Urinary bladder (tissue), 4 donors: ENCODE measurements at places on chromosomes 12 and 14. TPM values are rescaled to one million over a fixed set of nuclear protein-coding genes. Genes with fewer than 3 reads are reported as not detected.

APOF gene
- not detected for total RNA-seq

C12orf50 gene
- 0.26 TPM for total RNA-seq

TPH2 gene
- not detected for total RNA-seq

GYS2 gene
- not detected for total RNA-seq

SERPINA12 gene
- total RNA-seq: not detected

FAM186B gene
- total RNA-seq: 0.16 TPM

- no peak for DNase-seq
Measured at GRCh38 chr12:3791256-3791874, 38.5 kb upstream of the CRACR2A start.

- no peak for DNase-seq
Measured at GRCh38 chr14:23066368-23066767, 9.0 kb upstream of the CDH24 start.

- DNase-seq: no peak
Measured at GRCh38 chr14:23877111-23877510, 76.5 kb upstream of the DHRS4 start.

DNA sequence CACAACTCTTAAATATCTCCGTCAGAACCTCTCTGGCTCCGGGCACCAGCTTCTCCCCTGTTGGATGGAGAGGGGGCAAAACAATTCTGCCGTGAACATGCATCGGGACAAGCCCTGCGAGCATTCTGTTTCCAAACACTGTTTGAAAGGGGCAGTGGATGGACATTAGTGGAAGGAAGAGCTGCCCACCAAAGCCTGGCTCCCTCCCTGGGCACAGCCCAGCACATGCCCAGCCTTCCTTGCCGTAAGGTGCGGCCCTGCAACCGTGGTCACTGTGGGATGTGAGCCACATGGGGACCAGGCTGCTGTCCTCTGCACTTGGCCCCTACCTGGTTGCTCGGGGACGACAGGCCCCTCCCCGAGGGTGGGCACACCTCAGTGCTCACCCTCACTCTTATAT is 54.0 kb downstream of the TRAFD1 start:
- DNase-seq: no peak

GRCh38 chr14:80587096-80587724 is 354.3 kb downstream of the CEP128 start:
- DNase-seq: no peak

GRCh38 chr12:62272936-62273552 is 12.8 kb downstream of the USP15 start:
- no peak for DNase-seq

DNA sequence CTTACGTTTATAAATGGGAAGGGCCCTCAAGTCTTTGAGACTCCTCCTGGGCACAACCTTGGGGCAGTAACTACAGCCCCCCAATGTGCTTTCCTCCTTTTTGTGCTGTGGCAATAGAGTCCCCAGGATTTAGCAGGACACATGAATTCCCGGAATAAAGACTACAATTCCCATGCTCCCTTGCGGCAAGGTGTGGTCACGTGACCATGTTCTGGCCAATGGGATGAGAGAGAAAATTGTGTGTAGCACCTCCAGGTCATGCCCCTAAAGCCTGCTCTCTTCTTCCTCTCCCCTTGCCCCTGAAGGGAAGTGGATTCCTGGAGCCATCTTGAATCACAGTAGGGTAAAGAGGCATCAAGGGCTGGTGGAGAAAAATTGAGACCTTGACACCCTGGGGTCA is 295.1 kb upstream of the SFSWAP start:
- DNase-seq: no peak

GRCh38 chr12:122403831-122404230 is 18.6 kb downstream of the CLIP1 start:
- DNase-seq: no peak

GRCh38 chr14:99030454-99030853 is 241.5 kb downstream of the BCL11B start:
- DNase-seq: no peak

DNA sequence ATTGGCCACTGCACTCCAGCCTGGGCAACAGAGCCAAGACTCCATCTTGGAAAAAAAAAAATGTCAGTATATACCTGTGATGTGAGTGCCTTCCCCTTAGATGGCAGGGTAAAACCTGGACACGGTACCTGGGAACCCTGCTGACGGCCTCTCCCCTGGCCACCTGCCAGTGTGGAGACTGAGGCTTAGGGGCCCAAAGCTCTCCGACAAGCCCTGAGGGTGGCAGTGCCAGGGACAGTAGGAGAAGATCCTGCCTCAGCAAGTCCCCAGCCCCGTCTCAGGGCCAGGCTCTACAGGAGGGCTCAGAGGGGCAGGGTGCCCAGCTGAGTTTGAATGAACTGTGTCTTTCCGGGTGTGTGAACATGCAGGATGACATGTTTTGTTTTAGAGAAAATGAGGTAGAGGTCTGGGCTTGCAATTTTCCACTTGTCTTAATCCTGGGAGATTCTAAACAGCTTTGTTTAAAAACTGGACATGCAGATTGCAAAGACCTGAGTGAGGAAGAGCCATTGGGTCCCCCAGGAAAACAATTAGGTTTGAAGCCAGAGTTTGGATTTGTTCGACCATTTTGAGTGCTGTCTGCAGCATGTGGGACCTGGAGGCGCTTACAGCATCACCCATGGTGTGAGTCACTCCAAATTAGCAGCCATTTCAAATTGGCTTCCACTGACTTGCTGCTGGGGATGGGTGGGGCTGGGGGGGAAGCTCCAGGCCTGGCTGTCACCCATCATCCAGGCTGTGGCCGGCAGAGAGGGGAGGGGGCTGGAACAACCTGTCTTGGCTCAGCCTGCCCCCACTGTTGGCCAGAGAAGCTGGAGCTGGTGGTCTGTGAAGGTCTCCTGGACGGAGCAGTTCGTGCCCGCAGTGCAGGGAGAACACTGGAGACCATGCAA is 10.8 kb downstream of the TSPAN9 start:
- no peak for DNase-seq

GRCh38 chr14:28901631-28902030 is 135.0 kb downstream of the FOXG1 start:
- DNase-seq: no peak

DNA sequence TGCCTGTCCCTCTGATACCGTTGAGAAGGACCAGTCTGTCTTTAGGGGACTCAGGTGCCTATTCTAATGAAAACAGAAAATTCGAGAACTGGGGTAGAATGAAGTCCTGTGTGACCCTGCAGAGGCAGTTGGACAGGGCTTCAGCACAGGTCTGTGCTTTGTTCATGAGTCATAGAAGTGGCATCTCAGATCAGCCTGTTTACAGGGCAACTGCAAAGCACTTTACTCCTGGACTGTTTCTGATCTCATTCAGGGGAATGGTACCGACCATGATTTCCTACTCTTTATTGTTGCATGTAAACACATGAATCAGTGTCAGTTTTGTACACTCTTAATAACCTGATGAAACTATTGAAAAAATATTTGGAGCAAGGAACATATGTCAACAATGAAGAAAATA is 1517.0 kb downstream of the AACS start:
- no peak for DNase-seq

DNA sequence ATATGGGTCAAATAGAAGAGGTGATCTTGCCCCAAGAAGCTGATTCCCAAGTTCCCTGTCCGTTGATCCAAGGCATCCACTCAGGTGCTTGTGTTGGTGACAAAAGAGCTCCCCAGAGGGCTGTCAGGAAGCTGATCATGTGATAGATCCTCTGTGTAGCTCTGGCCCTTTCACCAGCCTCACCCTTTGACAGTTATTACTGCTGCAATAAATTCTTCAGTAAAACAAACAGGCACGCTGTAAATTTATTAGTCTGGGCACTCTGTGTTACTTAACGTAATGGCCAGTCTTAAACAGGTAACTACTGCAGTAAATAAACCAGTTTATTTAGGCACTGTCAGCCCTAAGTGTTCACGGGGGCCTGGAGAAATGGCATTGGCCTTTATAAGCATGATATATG is 473.9 kb downstream of the BCL11B start:
- DNase-seq: no peak

GRCh38 chr12:117444781-117445180 is 83.4 kb upstream of the NOS1 start:
- DNase-seq: no peak

DNA sequence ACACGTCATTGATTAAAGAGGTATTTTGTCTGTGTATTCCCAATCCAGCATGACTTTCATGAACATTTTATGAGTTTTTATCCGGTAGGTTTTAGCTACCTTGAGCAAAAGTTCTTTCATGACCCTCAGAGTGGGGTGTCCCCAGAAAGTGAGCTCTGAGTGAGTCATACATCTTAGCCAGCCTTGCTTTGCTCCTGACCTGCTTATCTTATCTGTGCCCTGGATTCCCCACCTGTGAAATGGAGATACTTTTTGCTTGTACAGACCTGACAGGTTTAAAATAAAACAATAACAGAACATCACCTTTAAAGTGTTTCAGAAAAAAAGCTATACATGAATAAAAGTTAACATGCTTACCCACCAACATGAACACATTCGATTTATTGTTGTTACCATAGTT is 202.8 kb upstream of the SOX5 start:
- no peak for DNase-seq

DNA sequence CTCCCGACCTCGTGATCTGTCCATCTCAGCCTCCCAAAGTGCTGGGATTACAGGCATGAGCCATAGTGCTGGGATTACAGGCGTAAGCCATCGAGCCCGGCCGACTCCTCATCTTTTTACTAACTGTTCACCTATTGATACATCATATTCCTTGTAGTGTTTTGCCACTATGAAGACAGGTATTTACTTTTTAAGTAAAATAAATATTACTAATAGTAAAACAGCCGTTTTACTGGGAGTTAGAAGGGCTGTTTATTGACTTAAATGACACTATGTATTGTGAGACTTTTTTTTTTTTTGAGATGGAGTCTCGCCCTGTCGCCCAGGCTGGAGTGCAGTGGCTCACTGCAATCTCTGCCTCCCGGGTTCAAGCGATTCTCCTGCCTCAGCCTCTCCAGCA is 51.5 kb downstream of the DIP2B start:
- no peak for DNase-seq

DNA sequence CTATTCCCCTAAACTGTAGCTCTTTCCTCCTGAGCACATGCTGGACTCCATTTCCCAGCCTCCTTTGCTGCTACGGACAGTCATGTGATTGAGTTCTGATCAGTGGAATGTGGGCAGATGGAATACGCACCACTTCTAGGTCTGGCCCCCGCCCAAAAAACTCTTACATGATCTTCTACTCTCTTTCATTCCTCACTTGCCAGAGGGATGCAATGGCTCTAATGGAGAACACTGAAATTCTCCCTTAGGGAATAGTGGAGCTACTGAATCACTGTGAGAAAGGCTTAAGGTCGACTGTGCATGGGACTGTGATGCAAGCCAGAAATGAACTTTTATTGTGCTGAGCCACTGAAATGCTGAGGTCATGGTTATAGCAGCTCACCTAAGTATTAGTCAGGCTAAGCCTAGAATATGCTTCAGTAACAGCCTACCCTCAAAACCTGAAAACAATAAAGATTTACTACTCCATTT is 13.0 kb upstream of the TMED2 start:
- DNase-seq: no peak

DNA sequence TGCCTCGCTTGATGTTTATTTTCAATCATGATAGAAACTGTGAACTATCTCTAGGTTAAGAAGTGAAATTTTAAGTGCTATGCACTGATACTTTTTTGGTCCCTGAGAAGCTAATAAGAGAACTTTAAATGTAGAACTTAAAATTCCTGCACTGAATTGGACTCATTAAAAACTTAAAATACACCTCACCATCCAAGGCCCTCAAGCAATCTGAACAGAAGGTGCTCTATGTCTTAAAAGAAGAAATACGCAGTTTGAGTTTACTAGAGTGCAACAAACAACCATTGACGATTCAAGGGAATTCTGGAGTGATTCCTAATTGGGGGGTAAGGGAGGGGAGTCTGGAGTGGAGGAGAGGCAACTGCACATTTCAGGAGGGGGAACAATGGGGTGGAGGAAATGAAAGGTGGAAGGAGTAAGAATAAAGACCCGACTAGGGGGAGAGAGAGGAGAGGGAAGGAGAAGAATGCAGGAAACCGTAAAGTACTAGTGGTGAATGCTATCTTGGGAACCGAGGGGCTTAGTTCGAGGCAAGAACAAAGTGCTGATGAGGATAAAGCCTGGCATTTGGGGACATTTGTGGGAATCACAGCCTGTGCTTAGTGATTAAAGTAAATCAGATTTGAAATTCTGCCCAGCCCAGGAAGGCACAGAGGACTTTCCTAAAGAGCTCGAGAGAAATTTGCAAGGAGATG is 389.7 kb downstream of the AACS start:
- no peak for DNase-seq

- peak; percentile 54 for DNase-seq
Measured at GRCh38 chr12:19323805-19324204, 115.5 kb upstream of the AEBP2 start.

- DNase-seq: no peak
Measured at GRCh38 chr12:121114019-121114639, 18.5 kb upstream of the P2RX7 start.
